Occipital lobe (tissue), 3 donors: ENCODE measurements at places on chromosomes 11 and 22. TPM values are rescaled to one million over a fixed set of nuclear protein-coding genes. Genes with fewer than 3 reads are reported as not detected.

FAM83F gene
- 0.78 TPM for total RNA-seq

SLC17A6 gene
- total RNA-seq = 21.2 TPM

OR52W1 gene
- total RNA-seq = not detected

FAM111B gene
- total RNA-seq = 3.9 TPM

SLC6A5 gene
- total RNA-seq = not detected

PKP3 gene
- total RNA-seq = under 0.01 TPM
